Stimulated activated CD4-positive, alpha-beta T cell treated with anti-CD3 and anti-CD28 coated beads, Interleukin-4, amount 100 ng/mL, for 4 hours (primary cell): ENCODE measurements at places on chromosomes 4 and X.

GRCh38 chrX:10021461-10022272, 54.5 kb downstream of the CLDN34 start:
- DNase-seq = no peak

DNA sequence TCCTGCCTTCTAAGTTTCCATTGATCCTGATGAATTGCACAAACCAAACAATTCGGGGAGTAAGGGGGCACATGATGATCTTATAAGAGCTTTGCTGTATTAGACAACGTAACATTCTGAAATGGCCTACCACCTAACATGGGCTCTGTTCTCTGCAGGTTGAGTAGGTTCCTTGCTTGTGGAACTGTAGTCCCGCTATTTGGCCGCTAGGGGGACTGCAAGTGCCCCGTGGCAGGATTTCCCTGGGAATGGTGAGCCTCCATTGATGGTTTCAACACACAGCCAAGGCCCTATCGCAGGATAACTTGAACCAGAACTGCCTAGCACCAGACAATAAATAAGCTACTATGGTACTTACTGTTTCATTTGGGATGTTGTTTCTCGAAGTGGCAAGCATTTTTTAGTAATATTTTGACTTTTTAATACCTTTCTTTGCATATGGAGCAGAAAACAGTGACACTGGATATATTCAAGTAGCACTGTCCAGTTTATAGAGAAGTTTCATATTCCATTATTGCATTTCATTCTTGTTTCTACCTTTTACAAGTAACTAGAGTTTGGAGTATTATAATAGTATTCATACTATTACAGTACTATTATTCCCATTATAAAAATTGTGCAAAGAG, 11.9 kb downstream of the AR start:
- DNase-seq = no peak

DNA sequence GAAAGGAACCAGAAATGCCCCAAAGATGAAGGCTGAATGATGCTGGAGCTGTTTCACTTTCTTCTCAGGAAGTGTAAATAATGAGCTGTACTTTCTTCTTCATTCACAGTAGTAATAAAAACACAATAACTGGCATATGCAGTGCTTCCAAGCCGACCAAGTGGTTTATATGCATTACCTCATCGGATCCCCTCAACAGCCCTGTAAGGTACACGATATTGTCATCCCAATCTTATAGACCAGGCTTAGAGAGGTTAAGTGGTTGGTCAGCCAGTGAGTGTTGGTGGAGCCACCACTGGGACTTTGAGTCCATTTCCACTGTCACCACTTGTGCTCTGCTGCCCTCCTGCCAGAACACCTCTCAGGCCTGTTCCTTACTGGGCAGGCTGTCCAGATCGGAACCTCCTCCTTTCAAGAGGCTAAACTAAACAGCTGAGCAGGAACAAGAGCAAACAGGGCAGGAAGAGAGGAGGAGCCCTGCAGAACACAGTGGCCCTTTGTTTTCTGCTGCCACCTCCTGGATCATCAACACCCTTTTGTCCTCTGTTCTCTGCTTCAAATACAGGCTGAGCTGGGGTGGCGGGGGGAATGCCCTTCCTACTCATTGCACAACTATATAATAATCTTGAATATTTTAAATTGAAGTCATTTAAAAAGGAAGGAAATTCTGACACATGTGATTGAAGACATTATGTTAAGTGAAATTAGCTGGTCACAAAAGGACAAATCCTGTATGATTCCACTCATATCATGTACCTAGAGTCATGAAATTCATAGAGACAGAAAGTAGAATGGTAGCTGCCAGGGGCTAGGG, 112.5 kb upstream of the ATP6AP2 start:
- peak; percentile 4 for DNase-seq

DNA sequence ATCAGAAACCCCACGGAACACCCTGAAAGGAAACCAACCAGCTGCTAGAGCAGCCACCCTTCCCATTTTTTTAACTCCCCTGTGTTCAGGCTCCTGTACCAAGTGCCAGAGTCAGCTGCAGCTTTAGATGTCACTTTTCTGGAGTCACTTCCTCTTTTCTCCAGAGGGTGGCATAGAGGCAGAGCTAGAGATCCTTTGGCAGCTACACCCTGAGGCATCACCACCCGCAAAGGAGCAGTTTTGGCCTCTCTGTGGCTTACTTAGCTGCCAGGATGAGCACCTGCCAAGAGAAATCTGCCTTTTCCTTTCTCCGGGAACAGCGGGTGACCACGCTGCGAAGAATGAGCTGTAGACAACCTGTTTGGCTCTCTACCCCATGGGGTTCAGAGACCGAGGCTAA, 58.0 kb upstream of the CHRDL1 start:
- no peak for DNase-seq

DNA sequence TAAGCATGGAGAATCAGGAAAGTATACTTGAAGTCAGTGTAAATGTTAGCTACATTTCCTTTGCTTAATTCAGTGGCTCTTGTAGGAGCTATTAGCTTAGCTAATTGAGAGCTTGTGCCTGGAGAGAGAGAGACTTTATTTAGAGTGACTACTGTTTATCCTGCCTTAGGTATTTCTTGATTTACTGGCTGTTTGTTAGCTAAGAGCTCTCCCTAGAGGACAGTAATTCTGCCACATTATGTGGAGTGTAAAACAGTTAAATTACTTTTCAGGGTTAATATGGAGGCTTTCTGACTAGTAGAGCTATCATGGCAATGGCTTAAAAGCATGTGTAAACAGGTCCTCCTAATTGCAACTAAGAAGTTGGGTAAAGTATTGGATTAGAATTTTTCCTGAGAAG, 306.5 kb upstream of the TECRL start:
- DNase-seq = no peak

DNA sequence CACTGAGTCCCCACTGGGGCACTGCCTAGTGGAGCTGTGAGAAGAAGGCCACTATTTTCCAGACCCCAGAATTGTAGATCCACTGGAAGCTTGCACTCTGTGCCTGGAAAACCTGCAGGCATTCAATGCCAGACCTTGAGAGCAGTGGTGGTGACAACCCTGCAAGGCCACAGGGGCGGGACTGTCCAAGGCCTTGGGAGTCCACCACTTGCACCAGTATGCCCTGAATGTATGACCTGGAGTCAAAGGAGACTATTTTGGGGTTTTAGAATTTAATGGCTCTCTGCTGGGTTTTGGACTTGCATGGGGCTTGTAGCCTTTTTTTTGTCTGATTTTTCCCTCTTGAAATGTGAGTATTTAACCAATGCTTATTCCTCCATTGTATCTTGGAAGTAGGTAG, 145.8 kb downstream of the MSN start:
- no peak for DNase-seq

DNA sequence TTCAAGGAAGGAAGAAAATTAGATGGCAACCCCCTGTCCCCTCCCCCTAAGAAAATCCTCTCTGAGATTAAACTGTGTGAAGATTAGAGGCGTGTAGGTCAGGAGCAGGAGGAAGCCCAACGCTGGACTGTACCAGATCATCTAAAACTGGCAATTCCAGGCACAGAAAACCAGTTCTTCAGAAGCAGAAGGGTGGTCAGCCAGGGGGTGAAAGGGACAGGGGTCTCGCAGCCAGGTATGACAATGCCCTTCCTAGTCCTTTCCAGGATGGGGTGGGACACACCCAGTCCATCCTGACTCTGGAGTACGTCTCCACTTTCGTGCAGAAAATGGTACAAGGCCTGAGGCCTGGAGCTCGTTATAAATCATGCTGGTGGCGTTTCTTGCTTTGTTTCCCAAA, 3.3 kb upstream of the RHOH start:
- no peak for DNase-seq

DNA sequence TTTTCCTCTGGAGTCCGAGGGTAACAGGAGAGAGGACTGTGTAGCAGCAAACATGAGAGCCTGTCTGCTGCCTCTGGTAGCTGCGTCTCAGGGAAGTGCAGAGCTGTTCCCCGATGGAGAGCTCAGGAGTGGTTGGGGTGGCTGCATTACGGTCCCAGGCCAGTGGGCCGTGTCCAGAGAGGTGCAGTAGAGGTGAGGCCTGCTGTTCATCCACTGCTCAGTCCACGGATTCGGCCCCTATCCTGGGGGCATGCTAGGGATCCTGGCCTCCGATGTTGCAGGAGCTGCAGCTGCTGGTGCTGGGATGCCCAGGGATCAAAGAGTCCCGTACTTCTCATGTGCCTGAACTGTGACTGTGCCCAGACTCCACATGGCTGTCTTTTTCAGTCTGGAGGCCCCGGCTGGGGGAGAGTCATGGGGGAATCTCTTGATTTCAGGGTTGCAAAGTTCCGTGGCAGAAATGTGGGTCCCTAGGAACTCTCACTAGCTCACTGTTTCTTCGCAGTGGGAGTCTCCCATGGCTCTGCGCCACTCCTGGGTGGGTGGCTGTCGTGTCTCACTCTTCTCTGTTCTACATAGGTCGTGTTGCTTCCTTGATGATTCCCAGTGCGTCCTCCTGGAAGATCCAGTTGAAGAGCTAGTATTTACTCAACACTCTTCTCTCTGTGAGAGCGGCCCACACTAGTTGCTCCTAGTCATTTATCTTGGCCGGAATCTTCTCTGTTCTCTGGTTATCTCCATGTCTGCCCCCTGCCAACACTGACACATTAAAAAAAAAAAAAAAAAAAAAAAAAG, 109.5 kb upstream of the CENPE start:
- no peak for DNase-seq

- no peak for DNase-seq
Measured at GRCh38 chrX:118432799-118433198, 62.8 kb upstream of the DOCK11 start.

DNA sequence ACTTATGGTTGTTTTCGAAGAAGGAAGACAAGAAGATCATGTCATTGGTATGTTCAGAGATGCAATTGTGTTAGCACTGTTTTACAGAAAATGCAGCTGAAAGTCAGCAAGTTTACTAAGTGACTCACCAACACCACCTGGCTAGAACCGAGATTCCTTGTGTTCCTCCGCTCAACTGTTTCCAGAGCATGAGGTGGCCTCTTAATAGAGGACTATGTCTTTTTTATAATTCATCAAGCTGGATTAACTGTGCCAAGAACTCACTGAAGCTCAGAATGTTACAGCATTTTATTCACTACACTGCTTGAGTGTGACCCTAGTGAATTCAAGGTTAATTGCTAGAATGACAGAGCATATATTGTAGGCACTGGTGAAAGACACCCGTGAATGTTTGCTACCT, 1573.5 kb upstream of the TENM3 start:
- no peak for DNase-seq

DNA sequence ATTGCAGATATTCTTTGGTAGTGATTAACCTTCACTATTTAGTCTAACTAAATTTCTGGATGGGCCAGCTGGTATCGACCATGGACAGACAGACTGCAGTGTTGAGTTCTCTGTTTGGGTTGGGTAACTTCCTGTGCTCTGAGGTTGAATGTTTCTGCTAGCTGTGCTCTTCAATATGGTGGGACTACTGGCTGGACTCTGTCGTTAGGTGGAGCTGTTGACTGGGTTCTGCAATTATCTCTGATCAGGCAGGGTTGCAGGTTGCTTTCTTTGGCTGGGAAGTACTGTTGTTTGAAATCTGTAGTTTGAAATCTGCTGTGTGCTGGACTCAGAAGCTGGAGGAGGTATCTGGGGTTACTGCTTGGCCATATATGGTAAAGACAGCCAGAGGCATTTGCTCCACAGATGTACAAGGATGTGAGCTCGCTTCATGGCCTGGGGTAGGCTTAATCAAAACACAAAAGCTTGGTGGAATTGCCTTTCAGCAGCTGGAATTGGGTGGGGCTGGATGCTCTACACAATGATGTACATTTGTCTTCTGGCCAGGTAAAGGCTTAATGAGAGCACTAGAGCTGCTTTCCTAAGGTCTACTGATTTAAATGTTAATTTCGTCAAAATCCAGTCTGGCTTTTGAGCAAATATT, 1472.0 kb downstream of the FAM133A start:
- no peak for DNase-seq

GRCh38 chrX:135264206-135264605, 12.3 kb downstream of the ETDA start:
- DNase-seq = no peak

GRCh38 chr4:137451172-137451825, 81.0 kb downstream of the PCDH18 start:
- no peak for DNase-seq

DNA sequence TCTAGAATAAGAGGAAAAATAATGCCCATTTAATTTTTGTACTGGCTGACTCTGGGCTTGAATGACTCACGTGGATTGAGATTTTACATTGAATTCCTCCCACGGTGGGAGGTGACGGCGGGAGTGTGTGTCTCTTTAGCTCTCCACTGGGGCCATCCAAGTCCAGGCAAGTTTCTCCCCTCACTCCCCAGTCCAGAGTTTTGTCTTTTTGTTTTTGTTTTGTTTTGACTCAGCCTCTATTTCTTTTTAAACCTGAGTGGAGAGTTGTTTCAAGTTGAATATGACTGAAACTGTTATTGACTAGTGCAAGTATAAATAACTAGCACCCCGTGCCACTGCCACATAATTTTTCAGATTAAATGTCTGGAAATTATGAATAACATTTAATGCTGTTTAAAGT, 13.6 kb downstream of the CHST7 start:
- no peak for DNase-seq

- no peak for DNase-seq
Measured at GRCh38 chr4:114497116-114497515, 101.5 kb upstream of the UGT8 start.

DNA sequence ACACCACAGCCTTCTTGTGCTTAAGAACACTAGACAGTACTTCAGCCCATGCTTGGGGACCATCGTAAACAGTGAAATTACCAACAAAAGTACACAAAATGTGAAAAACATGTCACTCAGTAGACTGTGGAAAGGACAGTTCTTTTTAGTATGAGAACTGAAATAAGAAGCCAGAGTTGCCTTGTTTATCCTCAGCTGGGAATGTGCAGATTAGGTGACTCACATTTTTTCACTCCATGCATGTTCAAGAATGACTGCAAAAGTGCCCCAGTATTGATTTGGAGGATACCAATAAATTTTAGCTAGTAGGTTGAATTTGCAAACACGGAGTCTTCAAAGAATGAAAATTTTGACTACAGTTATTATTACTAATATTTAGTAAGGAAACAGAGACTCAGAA, 23.1 kb upstream of the BMP3 start:
- no peak for DNase-seq

- no peak for DNase-seq
Measured at GRCh38 chr4:100977746-100978397, 369.5 kb downstream of the PPP3CA start.
